T-helper 2 cell treated with Interferon-gamma antibody and Interleukin-4, amounts not matched to agents 5 μg/mL and 100 μg/mL, for 36 hours (primary cell): ENCODE measurements at places on chromosomes 2 and 18.

DNA sequence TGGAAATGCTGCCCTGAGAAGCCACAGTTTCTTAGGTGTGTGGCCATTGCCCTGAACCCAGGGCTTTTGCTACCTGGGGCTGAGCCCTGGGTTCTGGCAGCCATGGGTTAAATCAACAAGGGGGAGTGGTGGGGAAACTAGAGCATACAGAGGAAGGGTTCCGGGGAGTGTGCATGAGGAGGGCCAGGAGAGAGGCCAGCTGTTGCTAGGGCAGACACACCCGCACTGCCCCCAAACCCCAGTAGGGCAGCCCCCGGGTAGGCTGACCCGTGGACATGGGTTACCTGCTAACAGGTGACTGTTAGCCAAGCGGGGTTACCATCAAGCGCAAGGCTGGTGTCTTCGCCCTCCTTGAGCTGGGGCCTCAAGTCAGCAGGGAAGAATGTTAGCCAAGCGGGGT, 14.8 kb upstream of the ARHGEF4 start:
- H3K36me3 ChIP-seq = no peaks in the 10 kb centered on the region

DNA sequence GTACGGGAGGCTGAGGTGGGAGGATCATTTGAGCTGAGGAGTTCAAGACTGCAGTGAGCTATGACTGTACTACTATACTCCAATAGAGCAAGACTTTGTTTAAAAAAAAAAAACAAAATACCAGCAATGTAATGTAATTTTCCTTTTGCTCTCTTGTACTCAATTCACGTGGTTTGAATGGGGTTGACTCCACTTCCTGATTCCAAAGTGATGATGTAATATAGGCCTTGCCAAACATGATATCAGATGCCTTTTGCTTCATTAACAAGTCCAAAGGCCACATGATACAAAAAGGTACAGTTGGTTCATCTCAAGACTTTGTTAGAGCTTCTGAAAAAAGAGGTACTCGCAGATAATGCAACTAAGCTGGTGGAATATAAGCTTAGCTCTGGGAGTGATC, 321.8 kb downstream of the ZEB2 start:
- H3K4me1 ChIP-seq = peaks cover 30% of the 10 kb centered on the region
- no peak for DNase-seq
- H3K4me3 ChIP-seq = no peak overlapping the region
- no peaks in the 10 kb centered on the region for H3K27me3 ChIP-seq

- DNase-seq = no peak
- no peaks in the 10 kb centered on the region for H3K36me3 ChIP-seq
- H3K27ac ChIP-seq = no peak overlapping the region
- no peak overlapping the region for H3K4me3 ChIP-seq
Measured at GRCh38 chr2:15674637-15675455, 83.2 kb downstream of the DDX1 start.

- H3K27me3 ChIP-seq = peaks cover 17% of the 10 kb centered on the region
- H3K4me1 ChIP-seq = no peaks in the 10 kb centered on the region
- no peaks in the 10 kb centered on the region for H3K36me3 ChIP-seq
- H3K27ac ChIP-seq = no peak overlapping the region
- H3K4me3 ChIP-seq = no peak overlapping the region
- DNase-seq = no peak
Measured at GRCh38 chr2:177015356-177015923, 197.2 kb upstream of the HNRNPA3 start.

GRCh38 chr2:107810734-107811133, 16.0 kb upstream of the RGPD4 start:
- H3K36me3 ChIP-seq = no peaks in the 10 kb centered on the region
- H3K4me3 ChIP-seq = no peak overlapping the region
- no peaks in the 10 kb centered on the region for H3K27me3 ChIP-seq
- H3K4me1 ChIP-seq = no peaks in the 10 kb centered on the region
- no peak for DNase-seq

- H3K4me1 ChIP-seq = no peaks in the 10 kb centered on the region
- H3K27ac ChIP-seq = no peak overlapping the region
- H3K27me3 ChIP-seq = no peaks in the 10 kb centered on the region
- peaks cover 6% of the 10 kb centered on the region for H3K36me3 ChIP-seq
Measured at GRCh38 chr18:79481046-79481790, 85.5 kb downstream of the NFATC1 start.
